ENCODE measurements at places on chromosomes 13 and 19.

DNA sequence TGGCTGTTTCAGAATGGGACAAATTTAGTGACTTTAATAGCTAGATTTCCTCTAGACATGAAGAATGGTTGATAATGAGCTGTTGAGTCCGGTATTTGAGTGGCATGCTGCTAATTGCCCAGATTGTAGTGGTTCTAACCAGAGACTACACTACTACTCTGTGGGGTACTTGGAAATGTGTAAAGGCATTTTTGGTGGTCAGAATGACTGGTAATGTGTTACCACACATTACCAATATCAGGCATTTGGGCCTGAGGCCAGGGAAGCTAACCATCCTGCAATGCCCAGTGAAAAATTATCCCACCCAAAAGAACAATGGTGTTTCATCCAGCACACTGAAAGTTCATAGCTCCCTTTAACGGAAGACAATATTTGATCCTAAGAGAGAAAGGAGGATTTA, 17.5 kb upstream of the N4BP2L1 start:
- no peak for DNase-seq

DNA sequence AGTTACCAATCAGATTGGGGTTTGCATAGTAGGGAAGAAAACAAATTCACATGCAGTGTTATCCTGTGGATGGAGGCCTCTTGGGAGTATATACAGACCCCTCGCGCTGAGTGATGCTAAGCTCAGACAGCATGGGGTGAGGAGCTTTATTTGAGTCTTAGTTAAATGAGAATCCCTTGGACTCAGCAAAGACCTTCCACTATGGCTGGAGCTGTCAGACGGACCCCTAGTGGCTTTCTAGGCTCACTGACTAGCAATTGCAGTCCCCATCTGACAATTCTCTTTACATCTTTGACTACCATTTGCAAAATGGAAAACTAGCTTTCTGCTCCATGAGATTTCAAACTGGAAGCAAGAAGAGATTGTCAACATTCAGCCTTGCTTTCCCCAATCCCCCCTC, 90.4 kb downstream of the STOML3 start:
- DNase-seq = no peak

DNA sequence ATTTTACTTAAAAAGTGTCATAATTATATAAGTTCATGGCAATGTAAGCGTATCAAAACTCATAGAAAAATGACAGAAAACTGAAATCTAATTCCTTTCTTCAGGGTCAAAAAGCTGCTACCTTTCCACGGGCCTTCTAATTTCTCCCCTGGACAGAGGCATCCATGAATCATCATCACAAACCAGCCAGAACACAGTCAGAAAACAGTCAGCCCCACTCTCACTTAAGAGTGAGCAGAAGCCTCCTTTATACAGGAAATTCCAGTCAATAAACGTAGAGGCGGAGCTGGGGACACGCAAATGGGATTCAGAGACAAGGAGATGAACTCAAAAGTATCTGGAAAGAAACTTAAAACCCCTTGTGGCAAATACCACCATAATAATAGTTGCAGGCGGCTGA, 54.2 kb upstream of the ABCC4 start:
- DNase-seq = no peak

GRCh38 chr19:38452430-38453366, 19.2 kb downstream of the RYR1 start:
- peak; percentile 47 for DNase-seq

GRCh38 chr13:27962982-27963381, 6.1 kb downstream of the CDX2 start:
- no peak for DNase-seq
